Right ventricle myocardium superior (tissue), 1 donor: ENCODE measurements at places on chromosomes 5 and 9. TPM values are rescaled to one million over a fixed set of nuclear protein-coding genes. Genes with fewer than 3 reads are reported as not detected.

PCDHA4 gene
- total RNA-seq = not detected

F2RL1 gene
- total RNA-seq = 0.62 TPM

ECM2 gene
- 5.6 TPM for total RNA-seq

ACOT12 gene
- not detected for total RNA-seq

GNA14 gene
- 1.9 TPM for total RNA-seq

F2R gene
- 5.3 TPM for total RNA-seq

EPB41L4A gene
- total RNA-seq = 20.5 TPM

FST gene
- total RNA-seq = 5.8 TPM

GRCh38 chr9:100637787-100638186 is 59.9 kb downstream of the CAVIN4 start:
- DNase-seq = no peak

- no peak for DNase-seq
These were observed 1541.1 kb upstream of the WWC1 start for GRCh38 chr5:166750376-166750775.

- DNase-seq = no peak
These were observed 213.5 kb downstream of the PJA2 start for GRCh38 chr5:109196087-109196822.

DNA sequence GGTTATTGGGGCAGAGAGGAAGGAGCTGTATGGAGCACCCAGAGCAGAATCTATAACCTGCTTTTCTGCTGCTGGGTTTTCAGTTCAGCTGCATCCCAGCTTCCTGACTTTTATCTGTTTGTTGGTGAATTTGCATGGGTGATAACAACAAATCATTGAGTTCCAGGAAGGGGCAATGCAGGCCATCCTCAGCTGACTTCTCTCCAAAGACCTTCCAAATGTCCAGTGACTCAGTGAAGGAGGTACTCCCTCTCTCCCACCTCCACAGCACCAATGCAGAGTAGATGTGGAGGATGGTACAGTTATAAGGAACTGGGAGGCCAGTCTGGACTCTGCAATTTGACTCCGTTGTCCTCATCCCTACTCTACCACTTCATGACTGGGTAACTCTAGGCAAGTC is 1.6 kb upstream of the TXN start:
- DNase-seq = no peak

DNA sequence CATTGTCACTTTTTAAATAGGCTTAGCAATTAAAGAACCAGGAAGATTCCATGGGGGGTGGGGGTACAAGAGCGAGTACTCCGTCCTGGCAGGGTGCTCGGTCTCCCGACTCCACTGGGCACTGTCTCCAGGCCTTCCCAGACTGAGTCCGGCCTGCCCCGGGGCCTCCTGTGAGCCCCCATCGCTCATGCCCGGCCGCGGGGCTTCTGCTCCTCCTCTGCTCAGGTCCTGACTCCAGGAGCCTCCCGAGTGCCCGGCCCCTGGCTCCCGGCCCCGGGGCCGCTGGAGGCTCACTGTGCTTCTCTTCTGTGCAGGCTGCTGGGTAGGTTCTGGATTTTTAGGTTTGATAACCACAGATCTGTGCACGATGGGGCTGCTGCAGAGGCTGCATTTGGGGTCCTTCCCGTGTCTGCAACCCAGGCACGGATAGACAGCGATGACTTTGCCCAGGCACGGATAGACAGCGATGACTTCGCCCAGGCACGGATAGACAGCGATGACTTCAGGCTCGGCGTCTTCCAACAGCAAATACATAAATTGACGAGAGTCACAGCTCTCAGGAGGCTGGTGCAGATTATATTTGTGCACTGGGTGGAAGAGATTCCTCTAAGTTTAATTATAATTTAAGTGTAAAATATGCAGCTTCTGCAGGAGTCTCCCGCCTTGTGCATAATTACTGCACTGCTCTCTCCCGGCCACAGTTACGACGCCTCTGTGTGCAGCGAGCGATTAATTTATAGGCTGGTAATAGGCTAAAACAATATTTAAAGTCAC is 74.8 kb upstream of the RXRA start:
- DNase-seq = no peak

GRCh38 chr9:92147030-92147851 is 32.0 kb upstream of the SPTLC1 start:
- no peak for DNase-seq

GRCh38 chr9:109001275-109001676 is 12.0 kb downstream of the CTNNAL1 start:
- DNase-seq = no peak

- DNase-seq = no peak
These were observed 100.4 kb upstream of the ZNF618 start for GRCh38 chr9:113775749-113776148.

- DNase-seq = no peak
These were observed 85.2 kb upstream of the CLINT1 start for GRCh38 chr5:157944077-157944633.

DNA sequence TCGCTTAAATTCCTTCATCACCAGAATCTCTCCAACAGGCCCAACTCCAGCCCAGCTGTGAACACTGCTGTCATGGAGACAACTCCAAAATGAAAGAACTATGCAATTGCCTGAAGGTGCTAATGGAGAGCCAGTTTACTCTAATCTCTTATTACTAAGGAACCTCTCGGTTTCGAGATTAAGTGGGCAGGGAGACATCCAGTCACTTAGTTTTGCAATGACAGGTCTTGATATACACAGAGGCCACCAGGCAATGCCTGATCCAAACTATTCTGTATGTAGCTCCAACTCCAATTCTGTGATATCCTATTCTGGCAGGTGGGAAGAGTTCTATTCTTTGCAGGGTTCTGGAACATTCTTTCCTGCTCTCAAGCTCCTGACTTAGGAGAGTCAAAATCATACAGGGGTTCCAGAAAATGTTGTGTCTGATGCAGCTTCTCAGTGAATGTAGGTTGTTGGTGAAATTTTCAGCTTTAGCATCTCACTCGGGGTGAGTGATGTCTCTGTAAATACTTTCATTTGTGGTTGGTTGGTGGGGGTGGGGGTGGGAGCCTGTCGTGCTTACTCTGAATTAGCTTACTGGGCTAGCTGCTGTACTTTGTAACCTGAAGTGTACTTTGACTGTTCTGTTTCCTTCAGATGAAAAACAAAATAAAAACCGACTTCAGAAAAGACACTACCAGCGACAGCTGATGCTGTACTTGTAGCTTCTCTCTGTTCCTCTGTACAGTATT is 170.9 kb downstream of the PALM2AKAP2 start:
- no peak for DNase-seq

DNA sequence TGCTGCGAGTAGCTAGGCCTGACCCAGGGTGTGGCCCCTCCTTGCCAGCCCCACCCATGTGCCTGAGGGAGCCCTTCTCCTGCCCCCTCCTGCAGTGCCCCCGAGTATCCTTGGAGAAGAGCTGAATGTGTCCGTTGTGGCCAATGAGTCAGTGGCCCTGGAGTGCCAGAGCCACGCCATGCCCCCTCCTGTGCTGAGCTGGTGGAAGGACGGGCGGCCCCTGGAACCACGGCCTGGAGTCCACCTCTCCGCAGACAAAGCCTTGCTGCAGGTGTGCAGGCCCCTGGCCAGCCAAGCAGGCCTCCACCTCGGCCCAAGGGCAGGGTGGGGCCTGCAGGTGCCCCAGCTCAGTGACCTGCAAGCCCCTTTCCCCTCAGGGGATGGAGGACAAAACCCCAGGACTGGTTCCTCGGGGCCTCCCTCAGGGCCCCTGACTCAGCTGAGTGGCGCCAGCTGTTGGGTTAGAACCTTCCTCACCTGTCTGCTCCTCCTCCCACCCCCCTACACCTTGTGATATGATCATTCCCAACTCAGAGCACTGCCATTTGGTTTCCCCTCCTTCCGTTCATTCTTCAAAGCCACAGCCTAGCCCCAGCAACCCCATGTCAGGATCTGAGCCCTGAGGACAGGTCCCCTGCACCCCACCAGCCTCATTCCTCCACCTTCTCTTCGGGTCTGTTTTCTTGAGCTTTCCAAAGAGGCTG is 80.0 kb upstream of the ASS1 start:
- no peak for DNase-seq

- DNase-seq = no peak
These were observed 38.5 kb downstream of the CYSTM1 start for GRCh38 chr5:140213370-140213983.

DNA sequence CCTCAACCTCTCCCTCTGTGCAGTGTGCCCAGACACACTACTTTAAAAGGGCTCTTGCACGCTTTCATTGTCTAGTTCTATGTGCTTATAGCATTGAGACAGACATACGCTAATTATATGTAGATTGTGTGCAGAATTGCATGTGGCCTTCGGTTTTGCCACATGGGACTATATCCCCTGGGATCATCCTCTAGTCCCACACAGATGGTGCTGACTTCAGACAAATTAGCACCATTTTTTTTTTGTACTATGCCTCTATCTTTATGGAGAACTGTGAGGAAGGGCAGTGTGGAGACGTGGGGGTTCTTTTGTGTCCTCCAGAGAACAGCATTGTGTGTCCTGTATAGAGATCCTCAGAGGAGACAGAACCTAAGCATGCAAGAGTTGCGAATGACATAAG is 29.3 kb downstream of the PAPPA start:
- DNase-seq = no peak

- no peak for DNase-seq
These were observed 321.0 kb upstream of the IRX4 start for GRCh38 chr5:2203774-2204173.

GRCh38 chr5:36723912-36724311 is 117.5 kb downstream of the SLC1A3 start:
- no peak for DNase-seq

DNA sequence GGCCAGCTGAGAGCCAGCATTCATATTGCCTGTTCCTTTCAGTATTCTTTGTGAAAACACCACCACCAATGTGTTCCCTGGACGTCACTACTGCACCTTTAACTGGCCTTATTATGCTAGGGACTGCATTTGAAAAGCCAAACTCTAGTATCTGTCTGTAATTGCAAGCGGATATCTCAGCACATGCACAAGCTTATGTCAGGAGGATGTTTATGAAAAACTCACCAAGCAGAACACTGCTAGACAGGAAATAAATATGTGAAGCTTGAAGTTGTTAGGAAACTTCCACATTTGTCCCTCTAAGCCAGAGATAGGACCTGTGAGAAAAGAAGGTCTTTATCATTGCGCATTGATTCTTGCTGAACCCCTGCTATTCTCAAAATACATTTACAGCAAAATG is 135.4 kb upstream of the CCDC152 start:
- no peak for DNase-seq

- no peak for DNase-seq
These were observed 805.1 kb downstream of the NR2F1-AS1 start for GRCh38 chr5:92775711-92776615.
